ENCODE measurements at places on chromosomes 3 and 15. TPM values are rescaled to one million over a fixed set of nuclear protein-coding genes. Genes with fewer than 3 reads are reported as not detected.

DNA sequence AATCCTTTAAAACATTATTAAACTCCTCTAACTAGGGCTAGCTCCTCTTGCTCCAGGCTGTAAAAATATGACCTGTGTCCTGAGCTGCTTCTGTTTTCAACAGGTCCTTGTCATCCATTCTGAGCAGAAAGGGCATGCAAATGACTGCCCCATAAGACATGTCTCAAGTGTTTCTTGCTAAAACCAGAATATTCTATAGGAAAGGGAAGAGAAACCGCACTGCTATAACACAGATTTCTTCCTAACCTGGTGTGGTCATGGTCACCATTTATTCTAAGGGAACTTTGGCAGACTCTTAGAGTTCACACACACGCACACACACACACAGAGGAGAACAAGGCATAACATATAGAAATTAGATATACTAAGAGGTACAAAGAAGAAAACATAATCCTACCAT, 34.2 kb upstream of the B3GNT5 start:
- DNase-seq: no peak

- DNase-seq: peak; percentile 62
These were observed 17.2 kb upstream of the RAP2B start for GRCh38 chr3:153144779-153145178.

DNA sequence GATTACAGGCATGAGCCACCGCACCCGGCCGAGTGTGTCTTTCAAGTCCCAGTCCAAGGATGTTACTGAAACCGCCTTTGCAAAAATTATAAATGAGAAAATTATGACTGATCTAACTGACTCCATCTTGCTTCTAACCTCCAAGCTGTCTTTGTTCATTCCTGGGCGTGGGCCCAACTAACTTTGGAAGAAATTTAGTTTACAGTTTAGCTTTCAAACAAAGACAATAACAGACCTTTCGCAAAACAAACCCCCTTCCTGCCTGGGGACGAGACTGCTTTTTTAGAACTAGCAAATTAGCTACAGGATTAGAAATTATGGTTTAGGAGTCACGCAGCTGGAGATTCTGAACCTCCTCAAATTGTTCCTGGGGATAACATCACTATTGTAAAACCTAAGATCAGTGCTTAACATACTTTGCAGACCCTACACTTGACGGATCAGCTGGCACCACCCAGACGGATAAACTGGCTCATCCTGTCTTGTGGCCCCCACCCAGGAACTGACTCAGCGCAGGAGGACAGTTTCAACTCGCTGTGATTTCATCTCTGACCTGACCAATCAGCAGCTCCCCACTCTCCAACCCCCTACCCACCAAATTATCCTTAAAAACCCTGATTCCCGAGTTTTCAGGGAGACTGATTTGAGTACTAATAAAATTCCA, 23.8 kb downstream of the NANOGP8 start:
- no peak for DNase-seq

GRCh38 chr15:51022206-51022605, 72.5 kb downstream of the TNFAIP8L3 start:
- DNase-seq: no peak

GRCh38 chr3:138220788-138221187, 33.7 kb downstream of the ARMC8 start:
- DNase-seq: no peak

GRCh38 chr15:66646799-66647198, 55.2 kb upstream of the SMAD6 start:
- DNase-seq: no peak

DNA sequence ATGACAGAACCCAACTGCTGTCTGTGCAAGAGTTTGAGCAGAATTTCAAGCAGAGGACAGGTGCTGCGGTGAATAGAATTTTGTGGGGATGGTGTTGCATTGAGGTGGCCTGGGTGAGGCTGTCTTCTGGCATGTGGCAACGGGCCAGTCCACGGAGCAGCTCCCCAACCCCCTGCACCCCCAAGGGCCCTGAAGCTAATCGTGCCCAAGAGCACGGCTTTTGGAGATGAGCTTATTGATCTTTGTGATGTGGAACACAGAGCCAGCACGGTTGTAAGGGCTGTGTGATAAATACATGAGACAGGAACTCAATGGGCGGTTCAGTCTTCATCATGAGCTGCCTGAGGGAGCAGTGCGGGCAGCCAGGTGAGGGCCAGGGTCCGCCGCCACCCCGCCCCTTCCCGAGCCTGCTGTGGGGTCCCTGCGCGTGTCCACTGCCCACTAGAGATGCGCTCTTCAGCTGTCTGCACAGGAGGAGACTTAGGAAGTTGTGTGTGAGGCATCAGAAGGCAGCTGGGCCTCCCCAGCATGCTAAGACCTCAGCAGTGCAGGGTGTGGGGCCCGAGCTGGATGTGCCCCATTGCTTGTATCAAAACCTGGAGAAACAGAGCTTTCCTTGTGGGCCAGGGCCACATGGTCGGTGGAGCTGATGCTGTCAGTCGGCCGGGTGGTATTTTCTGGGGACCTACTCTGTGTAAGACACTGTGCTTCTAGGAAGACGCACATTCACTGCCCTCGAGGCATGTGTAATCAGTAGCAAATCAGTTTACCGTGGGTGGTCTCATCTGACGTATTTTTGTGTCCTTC, 90.5 kb downstream of the CHRNA7 start:
- no peak for DNase-seq

GRCh38 chr3:105829229-105829628, 39.6 kb downstream of the CBLB start:
- DNase-seq: peak; percentile 22

DNA sequence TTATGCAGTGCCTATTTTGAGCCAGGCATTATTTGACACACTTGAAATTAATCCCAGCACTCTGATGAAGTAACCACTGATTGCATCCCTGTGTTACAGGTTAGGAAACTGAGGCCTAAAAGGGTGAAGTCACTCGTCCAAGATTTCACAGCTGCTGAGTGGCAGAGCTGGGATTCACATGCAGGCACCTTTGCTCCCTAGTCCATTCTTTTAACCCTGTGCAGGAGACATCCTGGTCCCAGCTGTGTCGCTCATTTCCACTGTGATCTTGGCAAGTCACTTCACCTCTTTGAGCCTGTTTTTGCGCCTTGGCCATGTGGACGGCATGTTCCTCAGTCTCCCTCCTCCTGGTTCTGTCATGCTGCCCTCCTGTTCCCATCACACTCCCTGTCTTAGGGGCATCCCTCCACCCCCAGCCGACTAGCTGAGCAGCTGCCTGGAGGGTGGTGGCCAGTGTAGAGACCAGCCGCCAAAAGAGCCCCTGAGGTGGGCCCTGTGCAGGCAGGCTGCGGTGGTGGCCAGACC, 70.6 kb downstream of the SMAD6 start:
- DNase-seq: no peak

- no peak for DNase-seq
These were observed 254.1 kb upstream of the ZNF717 start for GRCh38 chr3:76039431-76039830.

GRCh38 chr3:31541089-31541488, 8.4 kb downstream of the STT3B start:
- no peak for DNase-seq

GRCh38 chr15:91100814-91101607, 954 bp downstream of the SV2B start:
- no peak for DNase-seq

GRCh38 chr15:69929905-69930630, 167.6 kb downstream of the TLE3 start:
- DNase-seq: no peak

GRCh38 chr15:47304656-47305055, 412.6 kb upstream of the SEMA6D start:
- no peak for DNase-seq

DNA sequence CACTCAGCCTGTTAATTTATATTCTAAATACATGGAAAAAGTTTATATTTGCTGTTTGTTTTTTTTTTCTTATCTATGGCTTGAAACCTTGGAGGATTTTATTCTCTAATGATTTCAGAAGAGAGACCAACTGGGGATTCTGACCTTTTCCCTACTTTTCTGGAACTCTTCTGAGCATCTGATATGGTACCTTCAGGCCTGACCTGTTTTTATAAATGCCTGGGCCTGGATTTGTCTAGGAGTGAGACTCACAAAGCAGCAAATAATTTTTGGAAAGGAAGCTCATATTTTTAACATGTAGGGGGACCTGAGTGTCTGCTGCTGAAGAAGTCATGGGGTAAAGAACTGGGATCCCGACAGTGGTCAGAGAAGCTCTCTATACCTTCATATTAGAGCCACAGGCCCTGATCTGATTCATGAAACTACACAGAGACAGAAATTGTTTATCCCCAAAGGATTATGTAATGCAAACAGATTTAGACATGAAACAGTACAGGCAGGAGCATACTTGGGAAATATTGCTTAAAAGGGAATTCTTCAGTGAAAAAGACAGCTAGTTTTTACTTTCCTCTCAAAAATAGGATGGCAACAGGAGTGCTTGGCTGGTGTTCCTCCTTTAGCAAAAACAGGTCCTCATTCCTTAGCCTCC, 15.9 kb downstream of the PPM1L start:
- no peak for DNase-seq

- no peak for DNase-seq
These were observed 1061.2 kb downstream of the DIPK2A start for GRCh38 chr3:145032791-145033190.

DNA sequence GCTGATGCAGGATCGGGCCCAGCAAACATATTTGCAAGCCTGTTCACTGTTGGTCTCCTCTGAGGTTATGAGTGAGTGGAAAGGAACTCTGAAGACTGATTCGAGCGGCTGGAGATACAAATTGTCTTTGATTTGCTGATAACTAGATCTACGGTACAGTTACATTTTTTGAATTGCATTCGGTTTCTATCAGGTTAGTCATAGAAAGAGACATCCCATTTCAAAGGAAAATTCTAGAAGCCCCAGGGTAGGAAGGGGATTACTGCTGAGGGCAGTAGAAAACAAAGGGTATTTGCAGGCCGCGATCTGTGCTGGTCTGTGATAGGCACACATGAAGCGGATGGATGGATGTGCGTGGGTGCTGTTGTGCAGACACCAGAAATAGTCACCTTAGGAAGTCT, 228.4 kb downstream of the ITPR1 start:
- DNase-seq: no peak

DNA sequence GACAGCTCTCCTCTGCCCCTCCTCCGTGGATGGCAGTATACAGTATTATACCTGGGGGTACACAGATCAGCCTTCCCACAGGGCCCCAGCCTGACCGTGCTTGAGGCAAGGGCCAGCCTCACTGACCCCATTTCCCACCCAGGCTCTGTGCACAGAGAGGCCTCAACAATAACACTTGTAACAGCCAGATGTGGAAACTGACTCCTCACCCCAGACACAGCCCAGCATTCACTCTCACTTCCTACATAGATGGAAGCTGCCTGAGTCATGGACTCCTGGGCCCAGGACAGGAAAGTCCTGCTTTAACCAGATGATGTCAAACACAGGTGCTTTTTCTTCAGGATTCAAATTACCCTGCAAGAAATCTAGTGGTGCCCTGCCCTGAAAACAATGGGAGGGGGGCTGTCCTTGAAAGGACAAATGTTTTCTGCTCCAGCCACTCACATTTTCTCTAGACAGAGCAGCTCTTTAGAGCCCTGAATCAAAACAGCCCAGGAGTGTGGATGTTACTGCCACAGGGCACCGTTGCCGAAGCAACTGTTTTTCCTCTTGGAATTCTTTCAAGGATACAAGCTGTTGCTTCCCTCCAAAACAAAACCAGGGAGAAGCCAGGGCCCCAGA, 16.4 kb downstream of the CCDC12 start:
- no peak for DNase-seq

- no peak for DNase-seq
These were observed 70.4 kb upstream of the DLG1 start for GRCh38 chr3:197368821-197369220.

GRCh38 chr3:51539291-51539941, 897 bp downstream of the RAD54L2 start:
- no peak for DNase-seq

- DNase-seq: peak; percentile 10
These were observed 1010.0 kb downstream of the SQOR start for GRCh38 chr15:46644501-46645481.

DNA sequence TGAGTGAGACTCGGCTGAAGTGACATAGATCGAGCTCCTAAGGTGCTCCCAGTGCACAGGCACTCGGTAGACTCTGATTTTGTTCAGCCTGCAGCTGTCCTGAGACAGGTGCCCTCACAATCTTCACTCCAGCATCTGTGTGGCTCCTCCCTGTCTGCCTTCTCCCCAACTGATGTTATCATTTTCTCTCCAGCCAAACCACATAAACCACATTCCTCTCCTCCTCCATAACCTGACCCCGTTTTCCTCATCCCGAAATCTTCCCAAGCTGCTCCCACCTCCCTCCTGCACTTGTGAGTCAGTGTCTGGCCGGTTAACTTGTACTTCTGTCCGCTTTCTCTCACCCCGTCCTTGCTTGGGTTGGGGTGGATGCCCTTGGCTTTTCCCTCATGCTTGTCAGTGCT, 93.3 kb upstream of the HACD2 start:
- DNase-seq: peak; percentile 54

DNA sequence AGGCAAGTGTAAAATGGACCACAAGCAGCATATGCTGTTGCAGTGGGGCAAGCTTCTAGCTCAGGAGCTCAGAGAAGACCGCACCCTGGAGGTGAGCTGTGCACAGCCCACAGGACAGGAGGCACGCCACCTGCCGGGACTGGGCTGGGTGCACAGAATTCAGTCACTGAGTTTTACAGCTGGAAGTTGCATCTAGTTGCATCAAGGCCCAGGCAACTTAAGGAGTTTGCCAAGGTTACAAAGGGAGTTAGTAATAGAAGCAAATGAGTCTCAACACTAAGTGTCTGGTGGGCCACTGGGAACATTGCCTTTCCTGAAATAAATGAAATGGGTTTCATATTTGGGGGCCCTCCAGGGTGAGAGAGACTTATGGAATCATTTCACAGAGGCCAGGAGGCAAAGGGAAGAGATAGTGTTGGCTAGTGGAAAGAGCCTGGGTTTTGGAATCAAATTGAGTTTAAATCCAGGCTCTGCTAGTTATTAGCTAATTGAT, 36.0 kb upstream of the TIMP4 start:
- peak; percentile 76 for DNase-seq

GRCh38 chr15:60110909-60111308, 106.8 kb downstream of the FOXB1 start:
- DNase-seq: no peak

- no peak for DNase-seq
These were observed 3.9 kb upstream of the IREB2 start for GRCh38 chr15:78434134-78434533.

GRCh38 chr3:27533718-27534573, 49.8 kb upstream of the SLC4A7 start:
- DNase-seq: peak; percentile 92

GRCh38 chr3:17730318-17730967, 12.0 kb downstream of the TBC1D5 start:
- peak; percentile 57 for DNase-seq

Gene PXK
- 41.7 TPM for total RNA-seq

Gene C3orf85
- total RNA-seq: not detected

Gene CACNA2D2
- not detected for total RNA-seq

Gene GUCA1C
- not detected for total RNA-seq

Gene CGNL1
- total RNA-seq: 0.43 TPM

Gene TAGLN3
- total RNA-seq: not detected

Gene CKMT1B
- 0.95 TPM for total RNA-seq

Gene GOLGA8K
- total RNA-seq: not detected

Gene GOLGA8H
- not detected for total RNA-seq

Gene NT5DC2
- 46.9 TPM for total RNA-seq

Gene SLC35G2
- 8.0 TPM for total RNA-seq

Gene GRAMD1C
- 0.23 TPM for total RNA-seq

Gene PLA2G4E
- total RNA-seq: not detected

Gene CLDN16
- 0.15 TPM for total RNA-seq

Gene UPK1B
- total RNA-seq: not detected

Gene IL20RB
- 61.5 TPM for total RNA-seq

Gene ROPN1
- total RNA-seq: not detected

Gene PPARG
- 34.7 TPM for total RNA-seq

Data from H4 (cell line).